Activated naive CD8-positive, alpha-beta T cell treated with anti-CD3 and anti-CD28 coated beads for 36 hours (primary cell): ENCODE measurements at places on chromosomes 1 and 21. TPM values are rescaled to one million over a fixed set of nuclear protein-coding genes. Genes with fewer than 3 reads are reported as not detected.

GPR25 gene
- total RNA-seq = not detected

CD55 gene
- 84.0 TPM for total RNA-seq

USH2A gene
- total RNA-seq = not detected

SDC3 gene
- total RNA-seq = 0.43 TPM

KRTAP13-1 gene
- not detected for total RNA-seq

SAMD13 gene
- 1.1 TPM for total RNA-seq

- no peak for DNase-seq
Observed at GRCh38 chr1:216560527-216560926, 137.3 kb upstream of the USH2A start.

DNA sequence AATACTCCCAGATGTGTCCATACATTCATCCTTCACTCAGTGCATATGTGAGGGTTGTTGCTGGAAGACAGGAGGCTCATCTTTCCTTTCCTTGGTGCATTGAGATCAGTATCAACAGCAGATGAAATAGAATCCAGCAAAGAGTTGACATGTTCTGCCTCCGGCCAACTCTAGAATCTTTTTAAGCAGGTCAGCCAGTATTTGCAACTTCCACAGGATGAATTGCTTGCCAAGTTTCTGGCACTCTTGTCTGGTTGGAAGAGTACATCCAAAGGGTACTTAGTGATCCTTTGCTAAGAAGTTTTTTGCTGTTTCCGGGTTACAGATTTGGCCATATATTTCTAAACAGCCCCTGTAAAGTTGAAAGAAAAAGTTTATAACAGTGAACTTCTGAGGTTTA, 21.1 kb downstream of the SYNC start:
- DNase-seq = no peak

- DNase-seq = no peak
Observed at GRCh38 chr1:153361480-153362109, 3.9 kb downstream of the S100A9 start.

DNA sequence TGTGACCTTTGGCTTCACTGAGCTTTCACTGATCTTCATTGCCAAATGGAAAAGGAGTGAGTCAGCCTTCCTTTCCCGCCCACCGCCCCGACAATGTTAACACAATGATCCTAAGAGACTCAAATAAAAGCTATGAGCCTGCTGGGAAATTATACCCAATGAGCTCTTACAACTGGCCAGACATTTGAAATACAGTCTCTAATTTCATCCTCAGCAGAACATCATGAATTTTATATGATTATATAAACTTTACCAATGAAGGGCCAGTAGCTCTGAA, 252.5 kb downstream of the SIPA1L2 start:
- DNase-seq = no peak

- peak; percentile 81 for DNase-seq
Observed at GRCh38 chr21:45074048-45074817, at the start of gene ADARB1. TSS of gene ADARB1 (plus strand) at chr21:45074580. CDS start at chr21:45171657, 97,077 bp downstream.

GRCh38 chr1:232009741-232010140, 383.2 kb downstream of the DISC1 start:
- DNase-seq = no peak

DNA sequence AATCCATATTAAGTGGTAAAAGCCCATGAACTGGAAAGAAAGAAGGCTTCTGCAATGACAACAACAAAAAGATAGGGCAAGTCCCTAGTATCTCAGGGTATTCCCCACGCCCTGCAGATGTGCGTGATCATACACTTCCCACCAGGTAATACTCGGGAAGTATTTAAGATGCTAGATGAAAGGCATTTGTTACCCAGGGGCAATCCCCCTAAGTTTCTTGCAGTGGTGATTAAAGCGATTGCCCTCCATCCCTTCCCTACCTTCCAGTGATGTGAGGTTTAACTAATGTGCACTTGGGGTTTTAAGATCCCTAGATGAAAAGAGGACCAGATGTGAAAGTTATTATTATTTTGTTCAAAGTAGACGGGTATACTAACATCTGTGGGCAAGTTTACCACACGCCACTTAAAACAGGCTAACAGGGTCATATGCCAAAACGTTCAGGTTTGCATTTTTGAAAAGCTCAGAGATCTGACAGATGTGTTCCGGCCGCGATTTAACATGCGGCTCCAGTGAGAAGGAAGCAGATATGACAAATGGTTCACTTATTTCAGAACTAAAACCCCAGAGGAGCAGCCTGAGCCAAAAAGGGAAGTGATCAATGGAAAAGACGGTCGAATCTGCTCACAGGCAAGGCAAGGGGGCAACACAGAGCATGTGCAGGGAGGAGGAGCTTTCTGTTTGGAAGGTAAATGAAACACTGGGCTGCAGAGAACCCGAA, 17.4 kb downstream of the TIAM1 start:
- DNase-seq = peak; percentile 69

- DNase-seq = no peak
Observed at GRCh38 chr1:117032681-117033539, 27.2 kb upstream of the TTF2 start.

DNA sequence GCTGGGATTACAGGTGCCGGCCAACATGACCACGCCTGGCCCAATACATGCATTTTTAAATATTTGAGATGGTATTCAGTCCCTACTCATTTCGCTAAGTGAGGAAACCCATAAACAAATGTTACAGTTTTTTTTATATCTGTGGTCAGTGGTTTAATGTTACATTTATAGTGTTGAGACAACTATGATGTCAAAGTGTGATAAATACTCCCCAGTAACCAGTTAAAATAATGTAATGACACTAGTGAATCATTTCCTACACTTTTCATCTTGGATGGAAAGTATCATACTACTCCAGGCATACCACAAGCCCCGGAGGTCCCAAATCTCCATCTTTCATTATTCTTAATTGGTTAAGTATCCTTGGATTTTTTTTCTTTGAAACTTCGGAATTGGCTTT, 87.5 kb upstream of the KIF26B start:
- no peak for DNase-seq

- DNase-seq = no peak
Observed at GRCh38 chr1:14320986-14321385, 277.5 kb upstream of the KAZN start.

DNA sequence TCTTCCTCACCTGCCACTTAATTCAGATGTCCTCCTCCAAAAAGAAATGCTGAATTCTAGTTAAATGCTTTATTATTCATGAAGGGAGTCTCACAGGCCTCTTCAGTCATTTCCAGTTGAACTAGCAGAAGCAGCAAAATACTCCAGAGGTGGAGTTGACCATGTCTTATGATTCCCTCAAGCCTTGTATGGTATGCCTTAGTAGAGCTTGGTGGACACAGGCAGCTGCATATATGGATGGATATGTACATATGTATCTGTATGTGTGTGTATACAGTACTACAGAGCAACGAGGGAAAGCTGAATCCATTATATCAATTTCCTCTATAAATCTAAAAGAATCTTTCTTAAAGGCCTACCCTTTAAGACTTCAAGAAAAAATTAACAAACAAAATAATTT, 83.6 kb upstream of the HP1BP3 start:
- no peak for DNase-seq

DNA sequence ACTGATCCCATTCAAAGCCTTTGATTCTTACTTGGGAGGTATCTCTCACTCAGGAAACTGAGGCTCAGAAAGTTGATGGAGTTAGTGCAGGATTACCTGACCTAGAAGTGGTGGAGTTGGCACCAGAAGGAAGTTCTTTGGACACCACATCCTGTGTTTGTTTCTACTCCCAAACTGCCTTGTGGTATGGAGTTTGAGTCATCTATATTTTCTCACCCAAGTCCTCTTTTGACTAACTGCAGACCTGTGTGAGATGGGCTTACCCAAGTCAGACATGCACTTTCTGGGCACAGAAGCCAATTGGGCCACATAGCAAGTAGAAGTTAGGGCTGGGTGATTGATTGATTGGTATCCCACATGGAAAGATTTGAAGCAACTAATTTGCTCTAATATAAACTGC, 36.1 kb downstream of the FGGY start:
- peak; percentile 8 for DNase-seq

DNA sequence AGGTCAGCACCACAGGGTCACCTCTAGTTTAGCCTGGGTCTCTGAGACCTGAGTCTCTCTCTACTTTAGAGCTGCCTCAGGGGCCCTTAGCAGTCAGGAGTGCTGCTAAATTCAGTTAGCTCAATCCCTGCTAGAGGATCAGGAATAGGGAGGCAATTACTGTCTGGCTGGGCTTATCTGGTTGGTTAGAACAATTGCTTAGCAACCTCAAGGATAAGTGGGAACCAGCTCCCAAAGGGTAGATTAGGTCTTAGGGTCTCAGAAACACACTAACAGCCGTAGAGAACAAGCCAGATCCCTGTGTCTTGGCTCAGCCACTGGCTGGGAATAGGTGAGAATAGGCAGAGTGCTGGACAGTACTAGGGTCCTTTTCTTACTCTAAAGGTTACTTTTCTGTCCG, 7.7 kb downstream of the PM20D1 start:
- DNase-seq = no peak

DNA sequence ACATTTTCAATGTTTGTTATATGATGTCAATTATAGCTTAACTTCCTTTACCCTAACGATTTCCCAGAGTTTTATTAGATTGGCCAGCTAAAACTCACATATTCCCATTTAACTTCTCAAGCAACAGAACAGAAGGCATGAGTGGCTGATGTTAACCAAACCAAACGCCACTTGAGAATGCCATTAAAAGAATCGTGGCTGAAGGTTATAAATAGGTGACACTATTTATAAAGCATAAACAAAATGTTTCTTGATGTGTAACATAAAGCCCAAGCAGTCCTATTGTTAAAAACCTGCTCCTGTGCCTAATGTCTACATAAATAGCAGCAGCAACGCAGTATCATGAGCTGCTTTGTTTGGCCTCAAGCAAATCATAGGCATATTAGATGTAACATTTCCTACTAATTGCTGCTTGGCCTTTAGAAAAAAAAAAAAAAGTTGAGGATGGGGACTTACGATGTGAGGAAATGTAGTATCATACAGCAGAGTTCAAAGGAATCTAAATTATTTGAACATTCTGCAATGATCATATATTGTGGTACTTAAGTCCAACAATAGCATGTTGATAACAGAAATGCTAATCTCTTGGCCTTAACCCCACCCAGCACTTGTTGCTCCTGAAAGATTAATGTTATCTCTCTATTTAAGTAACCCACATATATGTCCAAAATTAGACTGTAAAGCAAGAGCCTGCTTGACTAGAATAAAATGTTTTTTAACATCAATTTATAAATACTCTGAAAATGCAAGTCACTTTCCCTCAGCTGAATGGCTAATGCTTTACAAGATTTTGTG, 106.0 kb downstream of the ESRRG start:
- no peak for DNase-seq

DNA sequence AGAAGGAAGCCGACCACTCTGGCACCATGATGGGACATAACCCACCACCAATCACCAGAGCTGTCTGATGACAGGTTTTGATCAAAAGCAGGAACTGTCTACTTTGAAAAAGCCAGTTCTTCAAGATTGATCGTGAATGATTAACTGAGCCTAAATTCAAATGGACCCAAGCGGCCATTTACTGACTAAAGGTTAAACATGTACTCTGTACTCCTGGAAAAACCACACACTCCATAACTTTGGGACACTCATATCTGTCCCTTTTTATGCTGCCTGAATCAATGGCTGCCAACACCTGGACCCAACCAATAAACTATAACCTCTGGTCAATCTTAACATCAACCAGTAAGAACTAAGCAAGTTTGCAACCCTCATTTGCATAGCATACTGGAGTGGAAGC, 206.6 kb downstream of the URB2 start:
- no peak for DNase-seq

- DNase-seq = no peak
Observed at GRCh38 chr1:34988147-34988546, 3.0 kb upstream of the TMEM35B start.

DNA sequence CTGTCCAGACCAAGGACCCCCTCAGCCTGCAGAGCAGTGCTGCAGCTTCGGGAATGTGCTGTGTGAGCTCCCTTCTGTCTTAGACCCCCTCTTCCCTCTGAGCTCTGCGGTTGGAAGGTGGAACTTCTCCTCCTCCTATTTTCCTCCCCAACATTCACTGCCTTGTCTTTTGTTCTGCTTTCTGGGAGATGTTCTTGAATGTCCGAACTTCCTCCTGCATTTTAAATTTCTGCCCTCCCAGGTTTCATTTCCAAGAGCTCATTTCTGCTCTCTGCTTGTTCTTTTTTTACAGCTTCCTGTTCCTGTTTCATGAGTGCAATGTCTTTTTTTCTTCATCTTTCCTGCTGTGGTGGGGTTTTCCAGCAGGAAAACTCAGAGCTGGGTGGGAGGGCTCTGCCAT, 29.3 kb downstream of the RRP1 start:
- DNase-seq = no peak

DNA sequence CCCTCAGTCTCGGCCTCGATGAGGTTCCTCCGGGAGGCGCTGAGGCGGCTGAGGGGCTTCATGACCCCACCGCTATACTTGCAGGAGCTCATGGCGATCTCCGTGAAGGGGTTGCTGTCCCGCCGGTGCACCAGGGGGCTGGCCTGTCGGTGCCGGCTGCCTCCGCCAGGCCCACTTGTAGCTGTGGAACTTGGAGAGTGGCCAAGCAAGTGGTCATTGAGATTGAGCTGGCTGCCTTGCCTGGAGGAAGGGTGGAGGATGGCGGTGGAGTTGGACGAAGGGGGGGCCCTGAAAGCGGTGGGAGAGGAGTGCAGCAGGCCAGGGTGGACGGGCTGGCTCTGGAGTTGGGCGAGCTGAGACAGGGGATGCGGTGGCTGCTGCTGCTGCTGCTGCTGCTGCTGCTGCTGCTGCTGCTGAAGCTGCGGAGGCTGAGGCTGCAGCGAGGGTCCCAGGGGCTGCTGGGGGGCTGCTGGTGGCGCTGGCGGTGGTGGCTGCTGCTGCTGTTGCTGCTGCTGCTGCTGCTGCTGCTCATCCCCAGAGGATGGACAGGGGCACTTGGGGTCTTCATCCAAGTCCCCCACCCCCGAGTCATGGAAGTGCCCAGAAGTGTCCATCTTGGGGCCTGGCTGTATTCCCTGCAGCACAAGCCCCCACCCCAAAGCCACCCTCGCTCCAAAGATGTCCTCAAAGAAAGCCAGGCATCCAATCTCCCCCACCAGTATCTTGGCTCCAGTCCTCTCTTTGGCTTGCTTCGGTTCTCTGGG, 548 bp downstream of the KCNN3 start:
- no peak for DNase-seq

DNA sequence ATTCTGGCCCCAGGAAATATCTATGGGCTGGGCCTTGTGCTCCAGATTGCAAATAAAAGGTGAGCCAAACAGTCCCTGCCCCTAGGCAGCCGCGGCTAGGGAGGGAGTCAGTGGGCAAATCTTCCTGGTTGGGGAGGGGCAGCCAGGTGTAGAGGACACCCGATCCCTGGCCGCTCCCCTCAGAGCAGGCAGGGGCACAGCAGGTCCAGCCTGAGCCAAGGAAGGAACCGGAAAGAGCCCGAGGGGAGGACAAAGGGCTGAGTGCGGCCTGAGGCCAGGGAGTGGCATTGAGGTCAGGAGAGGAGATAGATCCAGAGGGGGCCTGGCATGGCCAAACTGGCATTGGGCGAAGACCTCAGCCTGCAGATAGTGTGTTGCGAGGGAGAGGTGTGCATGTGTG, 36.6 kb upstream of the ARF1 start:
- DNase-seq = no peak

DNA sequence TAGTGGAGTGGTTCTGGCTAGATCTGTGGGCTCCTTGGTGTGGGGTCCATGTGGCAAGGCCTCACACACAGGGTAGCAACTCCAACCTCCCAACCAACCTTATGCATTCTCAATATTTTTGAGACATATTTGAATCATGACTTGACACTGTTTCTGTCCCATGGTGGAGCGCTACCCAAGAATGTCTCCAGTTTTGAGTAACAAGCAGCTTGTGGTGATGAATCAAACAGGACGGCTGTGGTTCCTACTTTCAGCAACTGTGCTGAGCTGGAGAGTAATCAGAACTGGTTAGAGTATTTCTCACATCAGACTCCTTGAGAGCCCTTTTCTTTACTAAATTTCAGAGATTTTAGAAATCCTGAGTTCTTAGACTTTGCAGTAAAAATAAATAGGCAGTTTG, 3.1 kb downstream of the LCE3D start:
- no peak for DNase-seq
